ENCODE measurements at places on chromosomes 16 and 17.

DNA sequence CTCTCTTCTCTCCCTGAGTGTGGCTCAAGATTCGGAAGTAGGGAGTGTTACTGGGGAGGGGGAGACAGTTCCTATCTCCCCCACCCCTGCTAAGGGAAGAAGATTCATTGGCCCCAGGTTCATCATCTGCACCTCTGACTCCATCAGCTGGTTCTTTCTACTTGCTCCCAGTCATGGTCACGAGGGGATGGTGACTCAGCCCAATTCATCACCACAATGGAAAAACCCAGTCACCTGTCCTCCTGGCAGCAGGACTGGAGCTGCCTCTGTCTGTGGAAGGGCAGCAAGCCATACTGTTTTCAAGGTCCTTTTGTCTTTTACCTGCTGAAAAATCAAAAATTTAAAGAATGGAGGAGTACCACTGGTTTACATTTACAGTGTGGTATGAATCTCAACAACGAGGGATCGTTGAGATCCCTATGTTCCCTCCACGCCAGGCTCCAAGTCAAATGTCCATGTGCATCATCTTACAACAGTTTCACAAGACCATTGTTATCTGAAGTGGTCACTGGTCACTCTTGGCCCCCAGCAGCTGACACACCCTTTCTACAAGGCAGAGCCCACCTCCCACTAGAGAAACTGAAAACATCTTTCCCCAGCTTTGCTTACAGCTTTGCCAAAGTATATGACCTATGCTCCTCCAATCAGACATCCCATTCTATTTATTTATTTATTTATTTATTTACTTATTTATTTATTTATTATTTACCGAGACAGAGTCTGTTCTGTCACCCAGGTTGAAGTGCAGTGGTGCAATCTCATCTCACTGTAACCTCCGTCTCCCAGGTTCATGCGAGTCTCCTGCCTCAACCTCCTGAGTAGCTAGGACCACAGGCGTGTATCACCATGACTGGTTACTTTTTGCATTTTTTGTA, 40.4 kb upstream of the NDRG4 start:
- no peak for DNase-seq

DNA sequence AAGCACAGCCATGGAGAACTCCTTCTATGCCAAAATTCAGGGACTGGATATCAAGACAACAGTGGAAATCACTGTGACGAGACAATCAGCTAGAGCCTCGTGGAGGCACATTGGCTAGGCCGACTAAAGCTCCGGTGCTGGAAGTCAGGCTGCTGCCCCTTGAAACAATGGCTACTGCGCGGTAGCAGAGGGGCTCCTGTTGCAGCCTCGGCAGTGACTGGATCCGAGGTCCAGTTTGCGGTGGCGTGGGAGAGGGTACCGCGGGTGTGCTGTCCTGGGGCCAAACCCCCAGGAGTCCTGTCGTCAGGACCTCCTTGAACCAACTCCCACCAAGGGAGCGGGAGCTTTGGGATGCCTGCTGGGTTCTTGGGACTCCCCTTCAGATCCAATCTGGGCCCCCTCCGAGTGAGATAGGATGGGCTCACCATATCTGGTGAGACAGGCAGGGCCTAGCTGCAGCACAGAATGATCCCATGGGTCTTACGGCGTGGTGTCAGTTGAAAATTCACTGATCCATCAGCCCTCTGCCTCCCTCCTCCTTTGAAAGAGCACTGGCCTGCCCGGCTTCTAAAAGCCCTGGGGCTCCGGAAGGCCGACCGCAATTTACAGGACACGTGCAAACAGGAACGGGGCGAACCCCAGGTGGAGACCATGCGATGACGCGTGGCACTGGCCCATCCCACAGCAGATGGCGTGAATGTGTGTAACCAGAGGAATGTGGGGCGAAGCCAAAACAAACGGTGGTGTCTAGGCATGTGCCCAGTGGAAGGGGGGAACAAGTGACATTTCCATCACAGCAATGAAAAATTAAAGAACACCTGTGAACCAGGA, 15.8 kb upstream of the KCNJ18 start:
- no peak for DNase-seq

GRCh38 chr16:66741169-66741900, 10.1 kb downstream of the DYNC1LI2 start:
- peak; percentile 99 for DNase-seq

GRCh38 chr17:2093349-2093748, 38.4 kb downstream of the HIC1 start:
- no peak for DNase-seq

- no peak for DNase-seq
These were observed 28.7 kb upstream of the CRISPLD2 start for GRCh38 chr16:84791088-84791487.

DNA sequence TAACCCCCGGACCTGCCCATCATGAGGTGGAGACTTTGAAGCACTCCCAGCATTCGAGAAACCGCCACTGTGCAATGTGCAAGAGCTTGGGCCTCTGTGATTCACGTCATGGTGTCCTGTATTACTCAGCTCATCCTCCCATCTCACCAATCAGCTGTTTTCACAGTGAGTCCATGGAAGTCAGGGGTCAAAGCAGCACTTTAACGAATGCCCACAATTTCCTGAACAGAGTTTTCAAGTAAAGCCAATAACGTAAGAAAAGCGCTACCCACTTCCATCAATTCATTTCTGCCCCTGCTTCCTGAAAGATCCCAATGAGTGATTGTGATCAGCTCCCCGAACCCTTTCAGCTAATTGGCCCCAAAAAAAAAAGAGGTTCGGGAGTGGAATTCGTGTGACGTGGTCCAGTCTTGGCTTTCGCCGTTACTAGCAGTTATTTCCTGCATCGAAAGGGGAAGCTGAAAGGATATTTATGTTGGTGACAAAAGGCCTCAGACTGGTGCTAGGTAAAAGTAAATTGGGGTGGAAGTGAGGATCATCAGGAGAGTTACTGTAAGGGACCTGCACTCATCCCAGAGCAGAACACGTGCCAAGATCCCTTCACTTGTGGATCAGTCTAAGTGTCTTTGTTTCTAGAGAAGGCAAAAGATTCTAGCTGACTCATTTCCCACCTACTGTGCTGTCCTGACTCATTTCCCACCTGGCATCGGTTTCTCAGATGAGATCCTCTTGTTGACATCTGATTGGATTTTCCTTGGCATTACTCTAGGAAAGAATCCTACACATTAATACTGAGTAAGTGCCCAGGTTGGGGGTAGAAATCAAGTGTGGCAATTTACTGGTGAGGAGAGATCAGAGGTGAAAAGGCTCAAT, 136.7 kb upstream of the NUDT7 start:
- no peak for DNase-seq

GRCh38 chr16:27966756-27967155, 96.8 kb downstream of the GSG1L start:
- no peak for DNase-seq

- no peak for DNase-seq
These were observed 5.0 kb upstream of the MSI2 start for GRCh38 chr17:57251211-57251787.

DNA sequence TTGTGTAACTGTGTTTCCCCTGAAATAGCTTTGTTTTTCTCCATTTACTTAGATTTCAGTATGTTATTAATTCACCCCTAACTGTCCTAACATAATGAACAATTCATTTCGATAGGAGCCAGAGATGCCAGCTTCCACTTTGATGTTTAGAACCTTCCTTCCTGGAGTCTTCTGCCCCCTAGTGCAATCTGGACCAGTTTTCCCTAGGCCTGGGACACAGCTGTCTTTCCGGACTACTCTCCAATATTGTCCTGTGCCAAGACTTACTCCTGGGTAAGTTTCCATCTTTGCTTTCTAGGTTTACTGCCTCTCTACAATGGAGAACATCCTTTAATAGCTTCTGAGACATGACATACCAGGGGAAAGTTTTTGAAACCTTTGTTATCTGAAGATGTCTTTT, 12.8 kb downstream of the RECQL5 start:
- DNase-seq, result peak; percentile 78

DNA sequence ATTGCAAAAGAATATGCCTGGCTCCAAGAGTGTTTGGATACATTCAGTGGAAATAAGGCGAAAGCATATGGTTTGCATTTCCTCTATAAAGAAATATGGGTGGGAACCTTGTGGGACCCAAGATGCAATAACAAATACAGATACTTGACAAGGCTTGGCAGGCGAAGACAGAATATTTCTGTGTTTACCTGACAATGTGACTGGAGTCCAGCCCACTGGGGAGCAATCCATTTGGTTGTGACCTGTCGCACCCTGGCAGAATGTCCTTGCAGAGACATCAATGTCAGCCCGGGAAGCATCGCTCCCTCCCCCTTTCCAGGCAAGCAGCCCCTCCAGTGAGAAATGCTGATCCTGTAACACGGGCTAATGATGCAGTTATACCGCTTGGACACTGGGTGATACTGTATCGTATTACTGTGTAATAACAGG, 296.6 kb downstream of the MAF start:
- DNase-seq, result no peak

- no peak for DNase-seq
These were observed 14.6 kb upstream of the CLEC10A start for GRCh38 chr17:7094652-7095019.

GRCh38 chr17:35257208-35257659, 14.4 kb downstream of the SLFN5 start:
- DNase-seq, result no peak

GRCh38 chr17:56011406-56012131, 141.7 kb upstream of the ANKFN1 start:
- no peak for DNase-seq

DNA sequence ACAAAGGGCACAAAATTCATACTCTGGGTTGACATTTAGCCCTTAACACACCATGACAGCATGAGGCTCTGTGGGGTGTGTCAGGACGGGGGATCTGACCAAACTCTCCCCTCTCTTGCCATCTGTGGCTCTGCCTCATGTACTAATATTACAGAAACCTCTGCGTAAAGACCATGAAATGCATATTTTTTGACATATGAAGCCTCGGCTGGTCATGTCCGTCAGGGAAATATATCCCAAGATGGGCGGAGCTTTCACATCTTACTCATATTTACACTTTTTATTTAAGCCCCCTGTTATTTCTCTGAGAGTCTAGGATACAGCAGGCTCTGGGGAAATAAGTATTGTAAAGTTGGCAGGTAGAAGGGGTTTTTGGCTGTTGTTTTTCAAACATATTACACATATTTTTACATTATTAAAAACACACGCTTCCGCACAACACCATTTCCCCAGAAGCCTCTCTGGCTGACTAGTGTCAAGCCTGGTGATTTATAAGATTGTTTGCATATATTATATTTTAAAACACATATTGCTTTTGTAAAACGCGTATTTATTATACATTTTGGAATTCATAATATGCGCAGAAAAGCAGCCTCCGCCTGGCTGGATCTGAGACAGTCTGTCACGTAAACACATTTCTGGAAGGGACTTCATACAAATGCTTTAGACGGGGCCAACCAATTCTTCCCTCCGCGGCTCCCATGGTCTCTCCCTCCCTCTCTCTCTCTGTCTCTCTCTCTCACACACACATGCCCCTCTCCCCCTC, 237.7 kb upstream of the ZFHX3 start:
- DNase-seq, result no peak

DNA sequence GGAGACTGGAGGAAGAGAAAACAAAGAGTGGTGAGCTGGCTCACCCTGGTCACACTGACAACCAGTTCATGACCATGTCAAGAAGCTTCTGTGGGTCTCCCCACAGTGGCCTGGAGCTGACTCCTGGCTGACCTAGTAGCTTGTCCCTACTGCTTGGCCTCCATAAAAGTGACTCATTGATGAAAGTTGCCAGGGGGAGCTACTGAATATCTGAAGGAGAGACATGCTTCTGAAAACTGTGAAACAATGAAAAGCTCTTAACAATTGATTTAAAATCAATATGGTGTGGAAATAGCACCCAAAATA, 22.0 kb downstream of the SMPD3 start:
- no peak for DNase-seq

- DNase-seq, result peak; percentile 9
These were observed 2.0 kb downstream of the TP53I13 start for GRCh38 chr17:29570521-29570920.

DNA sequence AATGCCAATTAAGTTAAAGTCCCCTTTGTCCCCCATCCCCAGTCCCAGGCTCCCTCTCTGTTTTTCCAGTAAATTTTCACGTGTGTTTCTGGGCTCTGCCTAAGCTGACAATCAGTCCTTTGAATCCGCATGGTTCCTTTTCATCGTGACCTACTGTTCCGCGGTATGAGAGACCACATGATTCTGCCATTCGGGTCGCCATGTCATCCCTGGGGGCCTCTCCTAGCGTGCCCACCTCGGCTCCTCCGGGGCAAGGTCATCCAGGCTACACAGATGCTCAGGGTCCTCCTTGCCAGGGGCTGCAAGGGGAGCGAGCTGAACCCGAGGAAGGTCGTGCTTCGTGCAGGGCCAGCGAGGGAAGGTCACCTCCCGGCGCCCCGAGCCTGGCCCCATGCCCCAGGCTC, 157.6 kb downstream of the RAB11FIP4 start:
- peak; percentile 49 for DNase-seq

DNA sequence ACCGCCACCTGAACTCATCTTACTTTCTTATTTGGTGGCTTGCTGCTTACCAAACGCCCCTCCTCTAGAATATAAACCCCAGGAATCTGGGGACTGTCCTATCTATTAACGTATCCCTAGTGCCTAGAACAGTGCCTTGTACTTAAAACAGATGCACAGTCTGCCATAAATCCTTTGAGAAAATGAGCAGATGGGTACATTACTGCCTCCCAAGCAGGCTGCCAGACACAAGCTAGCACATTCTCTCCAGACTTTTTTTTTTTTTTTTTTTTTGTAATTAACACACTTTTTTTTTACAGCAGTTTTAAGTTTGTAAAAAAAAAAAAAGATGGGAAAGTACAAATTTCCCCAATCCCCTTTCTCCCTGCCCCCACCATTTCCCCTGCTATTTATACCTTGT, 57.3 kb upstream of the RPL38 start:
- no peak for DNase-seq

- no peak for DNase-seq
These were observed at the start of gene SPEM1 for GRCh38 chr17:7419819-7420610. Gene SPEM1 (plus strand): TSS chr17:7420324. CDS start chr17:7420385, 61 bp downstream.

- DNase-seq, result no peak
These were observed 22.4 kb upstream of the BCO1 start for GRCh38 chr16:81216114-81216513.

GRCh38 chr17:34389126-34389750, 26.2 kb upstream of the CCL1 start:
- DNase-seq, result no peak

DNA sequence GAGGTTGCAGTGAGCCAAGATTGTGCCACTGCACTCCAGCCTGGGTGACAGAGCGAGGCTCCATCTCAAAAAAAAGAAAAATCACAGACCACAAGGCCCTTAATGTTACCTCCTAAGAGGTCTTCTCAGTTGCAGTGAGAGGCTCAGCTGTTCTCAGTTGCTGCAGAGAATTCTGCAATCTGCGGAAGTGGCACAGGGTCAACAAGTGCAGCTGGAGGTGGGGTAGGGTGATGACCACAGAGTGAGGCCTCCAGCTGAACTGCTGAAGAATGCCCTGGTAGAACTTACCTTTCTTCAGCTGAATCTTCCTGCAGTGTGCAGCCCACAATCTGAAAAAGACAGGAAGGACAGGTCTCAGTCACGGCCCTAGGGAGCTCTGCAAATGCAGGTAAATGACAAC, 26.3 kb downstream of the CNTNAP1 start:
- DNase-seq, result no peak

Data from Ammon's horn (tissue), 1 donor.